Stimulated activated CD4-positive, alpha-beta T cell treated with anti-CD3 and anti-CD28 coated beads, Interleukin-4, amount 100 ng/mL, for 48 hours (primary cell): ENCODE measurements at places on chromosomes 7 and 10.

DNA sequence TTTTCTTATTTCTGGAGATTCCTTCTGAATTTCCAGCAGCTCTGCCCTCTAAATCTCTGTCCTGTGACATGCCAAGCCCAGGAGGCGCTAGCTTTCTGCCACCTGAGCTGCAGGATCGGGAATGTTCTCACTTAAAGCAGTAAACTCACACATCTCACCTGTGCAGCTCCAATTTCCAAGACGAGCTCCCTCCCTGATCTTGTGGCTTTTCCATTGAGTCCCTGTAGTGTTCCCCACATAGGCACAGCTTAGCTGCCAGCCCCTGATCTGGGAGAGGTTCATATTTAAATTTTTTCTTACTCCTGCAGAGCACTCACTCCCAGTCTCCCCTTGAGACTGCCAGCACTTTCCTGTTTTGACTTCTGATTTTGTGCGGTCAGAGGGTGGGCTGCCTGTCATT, 479.3 kb downstream of the GLRX3 start:
- DNase-seq: no peak

- no peak for DNase-seq
Measured at GRCh38 chr7:22187691-22188348, 169.1 kb downstream of the RAPGEF5 start.

GRCh38 chr10:132975831-132976682, 33.7 kb upstream of the CFAP46 start:
- DNase-seq: no peak

- no peak for DNase-seq
Measured at GRCh38 chr7:44247868-44248651, 47.3 kb downstream of the YKT6 start.

- no peak for DNase-seq
Measured at GRCh38 chr7:107355616-107356015, 114.2 kb upstream of the GPR22 start.
